A172 (cell line): ENCODE measurements at places on chromosomes 7 and 10. TPM values are rescaled to one million over a fixed set of nuclear protein-coding genes. Genes with fewer than 3 reads are reported as not detected.

GRCh38 chr10:91194497-91195179 is 25.8 kb upstream of the PCGF5 start:
- DNase-seq: no peak

GRCh38 chr7:142703655-142704305 is 45.5 kb upstream of the PRSS1 start:
- DNase-seq: no peak

DNA sequence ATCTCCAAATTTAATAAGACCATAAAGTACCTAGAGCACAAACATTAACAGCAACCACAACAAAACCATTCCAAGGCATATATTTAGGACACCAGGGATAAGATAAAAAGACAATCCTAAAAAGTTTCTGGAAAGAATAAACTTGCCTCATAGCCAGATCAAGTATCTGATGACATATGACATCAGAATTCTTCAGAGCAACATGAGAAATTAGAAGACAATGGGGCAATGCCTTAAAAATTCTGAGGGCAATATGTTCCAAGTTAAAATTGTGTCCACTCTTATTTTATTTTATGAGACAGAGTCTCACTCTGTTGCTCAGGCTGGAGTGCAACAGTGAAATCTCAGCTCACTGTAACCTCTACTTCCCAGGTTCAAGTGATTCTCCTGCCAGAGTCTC is 2.8 kb downstream of the EFCAB10 start:
- DNase-seq: no peak

- no peak for DNase-seq
These were observed 43.1 kb downstream of the BRAF start for GRCh38 chr7:140881507-140882228.

- no peak for DNase-seq
These were observed 1009.0 kb downstream of the LRMDA start for GRCh38 chr10:76440426-76440825.

GRCh38 chr10:6299234-6299633 is 96.5 kb downstream of the PFKFB3 start:
- DNase-seq: peak; percentile 56

GRCh38 chr7:107564553-107565298 is 955 bp downstream of the DUS4L start:
- peak; percentile 87 for DNase-seq

DNA sequence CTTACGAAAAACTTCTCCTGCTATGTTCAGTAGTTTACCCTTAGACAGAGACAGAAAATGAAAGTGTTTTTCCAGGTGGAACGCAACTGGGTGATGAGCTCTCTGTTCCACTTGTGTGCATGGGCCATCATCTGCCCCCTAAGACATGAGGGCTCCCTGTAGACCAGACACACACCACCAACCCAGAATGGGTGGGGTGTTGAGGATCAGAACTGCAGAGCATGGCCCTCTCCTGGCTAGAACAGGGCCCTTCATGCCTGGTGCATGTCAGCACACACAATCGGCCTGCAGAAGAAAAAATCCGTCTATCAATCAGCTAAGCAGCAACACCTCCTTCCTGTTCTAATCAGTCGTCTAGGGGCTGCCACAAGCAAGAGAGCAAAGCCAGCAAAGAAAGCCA is 186.2 kb upstream of the INHBA start:
- DNase-seq: no peak

- no peak for DNase-seq
These were observed 129.2 kb upstream of the CDCA7L start for GRCh38 chr7:22074897-22075296.

- no peak for DNase-seq
These were observed 3.0 kb upstream of the GSAP start for GRCh38 chr7:77419102-77419501.

DNA sequence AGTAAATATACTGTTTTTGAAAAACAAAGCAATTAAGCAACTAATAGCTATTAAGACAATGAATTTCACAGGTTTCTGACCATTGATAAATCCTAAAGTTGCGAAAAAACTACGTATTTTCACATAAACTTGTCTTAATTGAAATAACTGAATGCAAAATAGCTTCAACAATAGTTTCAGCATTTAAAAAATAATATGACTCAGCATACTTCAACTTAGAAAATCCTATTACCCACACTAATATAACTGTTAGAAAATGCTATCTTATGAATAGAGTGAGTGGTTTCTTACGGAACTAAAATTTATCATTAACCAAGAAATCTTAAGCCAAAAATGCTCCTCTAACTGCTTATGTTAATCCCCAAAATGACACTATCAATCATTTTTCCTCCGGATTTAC is 183.9 kb downstream of the AVL9 start:
- DNase-seq: no peak

DNA sequence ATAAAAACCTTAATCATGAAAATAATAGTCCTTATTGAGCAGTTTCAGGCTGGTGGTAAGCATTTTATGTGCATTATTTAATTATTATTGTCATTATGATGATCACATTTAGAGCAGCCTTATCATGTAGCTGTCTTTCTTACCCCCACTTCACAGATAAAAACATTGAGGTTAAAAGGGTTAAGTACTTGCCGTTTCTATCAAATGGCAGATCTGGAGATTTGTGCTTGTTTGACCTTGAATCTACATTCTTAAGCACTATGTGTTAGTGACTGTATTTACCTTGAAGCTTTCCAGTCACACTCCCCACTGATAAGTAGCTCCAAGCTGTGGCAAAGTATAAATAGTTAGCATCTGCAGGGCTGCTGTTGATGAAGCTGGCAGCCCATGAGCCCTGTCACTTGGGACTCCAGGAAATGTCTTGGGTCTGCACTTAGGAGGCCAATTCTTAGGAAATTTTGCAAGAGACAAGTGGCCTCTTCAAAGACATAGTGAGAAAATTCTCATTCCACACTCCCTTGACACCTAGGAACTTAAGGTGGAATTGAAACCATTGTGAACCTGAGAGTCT is 116.8 kb upstream of the AGR3 start:
- no peak for DNase-seq

GRCh38 chr7:93055543-93056107 is 62.2 kb downstream of the SAMD9 start:
- peak; percentile 30 for DNase-seq

GRCh38 chr10:7075110-7075509 is 335.7 kb downstream of the SFMBT2 start:
- no peak for DNase-seq

DNA sequence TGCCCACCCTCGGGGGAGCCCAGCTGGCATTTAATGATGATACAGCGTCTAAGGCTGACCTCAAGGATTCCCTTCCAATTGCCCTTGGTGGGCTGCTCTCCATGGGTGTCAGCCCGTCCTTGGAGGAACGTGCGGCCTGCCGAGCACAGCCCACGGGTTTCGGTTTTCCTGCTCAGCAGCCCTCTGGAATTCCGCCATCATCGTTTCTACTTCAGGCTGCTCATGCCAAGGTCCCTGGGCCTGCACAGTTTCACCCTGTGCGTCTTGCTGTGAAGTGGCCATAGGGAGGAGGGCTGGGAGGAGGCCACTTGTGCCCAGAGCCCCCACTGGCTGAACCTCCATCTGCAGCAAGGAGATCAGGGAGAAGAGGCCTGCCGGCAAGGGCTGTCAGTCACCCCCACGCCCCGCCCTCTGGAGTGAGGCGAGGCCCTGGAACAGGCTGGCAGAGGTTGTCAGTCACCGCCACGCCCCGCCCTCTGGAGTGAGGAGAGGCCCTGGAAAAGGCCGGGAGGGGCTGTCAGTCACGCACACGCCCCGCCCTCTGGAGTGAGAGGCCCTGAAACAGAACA is 82.8 kb downstream of the CHST15 start:
- DNase-seq: no peak

DNA sequence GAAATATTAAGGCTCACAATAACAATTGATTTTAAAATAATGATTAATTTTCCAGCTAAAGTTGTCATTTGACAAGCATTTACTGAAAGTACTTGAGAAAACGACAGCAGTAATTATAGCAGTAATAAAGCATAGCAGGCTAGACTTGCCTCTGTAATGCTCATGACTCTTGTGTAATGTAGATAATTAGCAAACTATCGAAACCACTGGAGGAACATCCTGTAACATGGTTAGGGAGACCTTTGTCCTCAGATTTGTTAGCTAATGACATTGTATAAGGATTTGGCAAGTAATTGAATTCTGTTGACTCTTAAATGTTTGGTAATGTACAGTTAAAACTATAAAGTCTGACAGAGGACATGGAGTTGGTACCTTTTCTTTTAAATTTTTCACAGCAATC is 24.8 kb downstream of the ARL4A start:
- no peak for DNase-seq

- no peak for DNase-seq
These were observed 170.2 kb upstream of the HABP2 start for GRCh38 chr10:113382691-113383090.

DNA sequence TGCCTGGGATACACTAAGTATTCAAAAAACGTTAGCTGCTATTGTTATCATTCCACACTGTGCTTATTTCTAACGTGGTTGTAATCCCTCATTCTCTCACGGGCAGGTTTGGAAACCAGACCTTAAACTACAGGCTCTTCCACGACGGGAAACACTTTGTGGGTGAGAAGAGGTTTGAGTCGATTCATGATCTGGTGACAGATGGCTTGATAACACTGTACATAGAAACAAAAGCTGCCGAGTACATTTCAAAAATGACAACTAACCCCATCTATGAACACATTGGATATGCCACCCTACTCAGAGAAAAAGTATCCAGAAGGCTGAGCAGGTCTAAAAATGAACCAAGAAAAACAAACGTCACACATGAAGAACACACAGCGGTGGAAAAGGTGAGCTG is 163.2 kb upstream of the PRR15 start:
- DNase-seq: no peak

GRCh38 chr7:100726996-100727761 is 6.2 kb upstream of the ZAN start:
- DNase-seq: peak; percentile 25

- no peak for DNase-seq
These were observed 486.0 kb upstream of the MKI67 start for GRCh38 chr10:128612195-128612594.

DNA sequence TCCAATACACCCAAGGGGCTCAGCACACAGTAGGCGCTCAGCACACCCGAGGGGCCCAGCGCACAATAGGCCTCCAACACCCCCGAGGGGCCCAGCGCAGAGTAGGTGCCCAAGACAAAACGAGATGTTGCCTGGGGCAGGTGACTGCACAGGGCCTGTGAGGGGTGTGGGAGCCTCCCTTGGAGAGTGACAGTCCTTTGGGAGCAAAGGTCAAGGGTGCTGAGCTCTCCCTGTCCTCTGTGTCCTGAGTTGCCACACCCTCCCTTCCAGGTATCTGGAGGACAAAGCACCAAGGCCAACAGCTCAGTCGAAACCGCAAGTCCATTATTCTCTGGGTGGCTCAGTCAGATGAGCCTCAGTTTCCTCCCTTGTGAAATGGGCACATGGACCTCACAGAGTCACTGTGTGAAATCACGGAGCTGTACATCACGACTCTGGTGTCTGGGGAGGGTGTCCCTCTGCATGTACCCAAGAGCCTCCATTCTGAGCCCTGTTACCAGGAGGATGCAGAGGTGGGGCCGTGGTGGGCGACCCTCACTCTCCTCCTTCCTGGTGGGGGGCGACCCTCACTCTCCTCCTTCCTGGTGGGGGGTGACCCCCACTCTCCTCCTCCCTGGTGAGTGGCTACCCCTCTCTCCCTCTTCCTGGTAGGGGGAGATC is 81.3 kb downstream of the FOXL3 start:
- no peak for DNase-seq

DNA sequence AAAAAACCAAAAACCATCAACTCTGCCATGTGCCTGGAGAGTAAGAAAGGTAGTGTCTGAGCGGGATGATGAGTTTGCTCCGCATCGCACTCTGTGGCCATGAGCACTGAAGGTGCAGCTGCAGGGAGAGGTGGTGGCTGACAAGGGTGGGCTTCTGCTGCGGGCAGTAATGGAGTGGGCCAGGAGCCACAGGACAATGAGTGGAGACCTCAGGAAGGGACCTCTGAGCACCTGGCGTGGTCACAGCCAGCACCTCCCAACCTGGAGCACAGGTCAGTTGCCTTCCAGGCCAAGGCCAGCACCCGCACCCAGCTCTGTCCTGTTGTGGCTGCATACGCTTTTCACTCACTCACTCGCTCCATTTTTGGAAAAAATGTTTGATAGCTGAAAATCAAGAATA is 115.5 kb downstream of the ANKRD61 start:
- DNase-seq: no peak

DNA sequence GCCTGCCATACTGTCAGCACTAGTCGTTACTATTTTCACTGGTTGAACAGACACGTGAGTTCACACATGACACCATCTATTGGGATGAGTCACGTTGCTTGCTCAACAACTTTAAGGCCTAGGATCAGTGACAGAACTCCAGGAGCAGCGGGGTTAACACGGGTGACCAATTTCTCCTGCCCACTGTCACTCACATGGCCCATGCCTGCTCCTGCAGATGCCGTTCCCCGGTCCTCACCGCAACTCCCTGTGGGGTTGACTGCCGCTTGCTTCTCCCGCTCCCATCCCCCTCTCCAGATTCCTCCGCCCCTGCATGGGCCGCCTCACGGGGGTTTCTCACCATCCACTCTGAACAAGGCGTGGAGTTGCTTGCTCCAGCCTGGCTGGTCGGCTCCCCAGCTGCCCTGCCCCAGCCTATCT is 128.2 kb downstream of the TAX1BP1 start:
- DNase-seq: peak; percentile 13

GRCh38 chr7:100573691-100574361 is at the start of gene SAP25:
TSS of gene SAP25 (minus strand) at chr7:100573900. CDS start at chr7:100573742, 158 bp downstream.
- no peak for DNase-seq

- no peak for DNase-seq
These were observed 235.4 kb downstream of the HGF start for GRCh38 chr7:81534446-81534845.

DNA sequence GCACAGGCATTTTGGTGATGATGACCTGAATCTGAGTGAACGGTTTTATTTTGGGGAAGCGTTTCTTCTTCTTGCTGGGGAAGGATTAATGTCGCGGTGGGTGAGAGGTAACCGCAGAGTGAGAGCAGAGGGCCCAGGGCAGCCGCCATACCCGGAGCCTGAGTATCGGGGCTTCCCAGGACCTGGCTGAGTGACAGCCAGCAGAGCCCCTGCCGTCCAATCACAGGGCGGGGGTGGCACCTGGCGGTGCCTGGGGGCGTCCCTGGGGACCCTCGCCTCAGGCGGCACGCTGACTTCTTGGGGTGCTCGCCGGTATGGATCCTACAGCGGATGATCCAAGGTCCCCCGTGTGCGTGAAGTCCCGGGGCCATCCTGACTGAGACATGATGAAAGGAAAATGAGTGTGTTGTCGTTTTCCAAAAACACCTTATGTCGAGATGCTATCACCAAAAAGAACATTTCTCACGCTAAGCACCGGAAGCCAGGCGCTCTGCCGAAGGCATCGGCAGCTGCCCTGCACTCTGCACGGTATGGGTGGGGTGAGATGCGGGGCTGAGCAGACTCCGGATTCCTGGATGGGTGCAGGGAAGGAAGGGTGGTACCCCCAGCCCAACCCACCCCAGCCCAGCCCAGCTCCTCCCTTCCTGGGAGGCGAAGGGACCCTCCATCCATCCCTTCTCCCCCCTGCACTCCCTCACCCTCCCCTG is 227.9 kb upstream of the SHH start:
- no peak for DNase-seq

The SAP25 gene
- 0.19 and 0.55 TPM in 2 replicates for total RNA-seq

The FOXI2 gene
- total RNA-seq: not detected in 2 replicates

The EMX2 gene
- 0.05 and 0.81 TPM in 2 replicates for total RNA-seq

The OPALIN gene
- total RNA-seq: not detected in 2 replicates

The ATRNL1 gene
- total RNA-seq: 11.4 and 15.2 TPM in 2 replicates

The NPY4R gene
- 0.09 and 0.17 TPM in 2 replicates for total RNA-seq

The RBP3 gene
- total RNA-seq: not detected in 2 replicates
